ENCODE measurements at places on chromosomes 3 and 15.
A peak's percentile ranks its signal among the peaks of the same experiment; 100 is the strongest.

GRCh38 chr3:183378951-183379350 lies 49.5 kb downstream of the MCF2L2 start:
- no peak for DNase-seq

- no peak for DNase-seq
Measured at GRCh38 chr15:71079208-71080044, 35.8 kb upstream of the THSD4 start.

DNA sequence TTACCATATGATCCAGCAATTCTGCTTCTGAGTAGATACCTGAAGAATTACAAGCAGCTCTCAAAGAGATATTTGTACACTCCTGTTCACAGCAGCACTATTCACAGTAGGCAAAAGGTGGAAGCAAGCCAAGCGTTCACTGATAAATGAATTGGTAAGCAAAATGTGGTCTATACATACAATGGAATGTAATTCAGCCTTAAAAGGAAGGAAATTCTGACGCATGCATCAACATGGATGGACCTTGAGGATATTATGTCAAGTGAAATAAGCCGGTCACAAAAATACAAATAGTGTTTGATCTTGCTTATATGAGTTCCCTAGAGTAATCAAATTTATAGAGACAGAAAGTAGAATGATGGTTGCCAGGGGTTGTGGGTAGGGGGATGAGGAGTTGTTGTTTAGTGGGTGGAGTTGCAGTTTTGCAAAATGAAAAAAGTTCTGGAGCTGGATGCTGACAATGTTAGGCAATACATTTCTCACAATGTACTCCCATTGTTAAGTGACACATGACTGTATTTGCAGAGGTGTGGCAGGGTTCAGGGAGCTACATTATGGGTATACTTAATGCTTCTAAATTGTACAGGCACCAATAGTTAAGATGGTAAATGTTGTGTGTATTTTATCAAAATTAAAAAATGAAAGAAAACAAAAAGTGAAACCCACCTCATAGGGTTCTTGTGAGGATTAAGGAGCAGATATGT lies 26.7 kb downstream of the SLC6A1 start:
- DNase-seq, result no peak

- DNase-seq, result no peak
Measured at GRCh38 chr3:107810171-107811071, 280.4 kb downstream of the CD47 start.

GRCh38 chr3:15273227-15273626 lies 59.2 kb downstream of the SH3BP5 start:
- DNase-seq, result no peak

DNA sequence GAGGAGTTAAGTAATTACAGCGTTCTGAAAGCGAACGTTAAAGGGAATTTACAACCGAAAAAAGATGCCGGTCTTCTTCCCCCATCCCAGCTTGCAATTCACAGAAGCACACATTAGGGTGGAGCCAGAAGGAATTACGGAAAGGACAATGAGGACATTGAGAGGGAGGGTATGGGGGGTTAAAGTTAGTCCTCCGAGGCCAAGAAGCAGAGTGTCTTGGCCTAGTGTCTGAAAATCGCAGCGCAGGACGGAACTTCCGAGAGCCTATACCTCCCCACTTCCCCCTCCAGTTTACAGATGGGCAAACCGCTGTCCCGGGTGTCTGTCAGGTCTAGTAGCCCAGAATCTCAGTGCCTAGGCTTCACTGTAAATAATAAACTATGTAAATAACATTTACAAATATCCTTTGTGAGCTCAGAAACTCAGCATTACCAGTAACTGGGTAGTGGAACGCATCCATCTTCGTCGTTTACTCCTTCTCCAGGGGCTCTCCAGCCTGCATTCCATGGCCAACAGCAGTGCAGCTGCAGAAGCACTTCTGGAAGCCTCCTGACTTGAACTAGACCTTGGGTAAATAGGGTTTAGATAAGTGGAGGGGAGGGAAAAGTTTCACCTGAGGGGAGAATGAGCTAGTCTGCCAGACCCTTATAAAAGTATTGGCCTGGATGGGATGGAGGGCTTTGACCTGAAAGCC lies 922 bp downstream of the ADPRH start:
- DNase-seq, result peak; percentile 11

- DNase-seq, result no peak
Measured at GRCh38 chr3:150348500-150348899, 59.6 kb upstream of the TSC22D2 start.

GRCh38 chr3:37707428-37708372 lies 154.0 kb upstream of the CTDSPL start:
- no peak for DNase-seq

DNA sequence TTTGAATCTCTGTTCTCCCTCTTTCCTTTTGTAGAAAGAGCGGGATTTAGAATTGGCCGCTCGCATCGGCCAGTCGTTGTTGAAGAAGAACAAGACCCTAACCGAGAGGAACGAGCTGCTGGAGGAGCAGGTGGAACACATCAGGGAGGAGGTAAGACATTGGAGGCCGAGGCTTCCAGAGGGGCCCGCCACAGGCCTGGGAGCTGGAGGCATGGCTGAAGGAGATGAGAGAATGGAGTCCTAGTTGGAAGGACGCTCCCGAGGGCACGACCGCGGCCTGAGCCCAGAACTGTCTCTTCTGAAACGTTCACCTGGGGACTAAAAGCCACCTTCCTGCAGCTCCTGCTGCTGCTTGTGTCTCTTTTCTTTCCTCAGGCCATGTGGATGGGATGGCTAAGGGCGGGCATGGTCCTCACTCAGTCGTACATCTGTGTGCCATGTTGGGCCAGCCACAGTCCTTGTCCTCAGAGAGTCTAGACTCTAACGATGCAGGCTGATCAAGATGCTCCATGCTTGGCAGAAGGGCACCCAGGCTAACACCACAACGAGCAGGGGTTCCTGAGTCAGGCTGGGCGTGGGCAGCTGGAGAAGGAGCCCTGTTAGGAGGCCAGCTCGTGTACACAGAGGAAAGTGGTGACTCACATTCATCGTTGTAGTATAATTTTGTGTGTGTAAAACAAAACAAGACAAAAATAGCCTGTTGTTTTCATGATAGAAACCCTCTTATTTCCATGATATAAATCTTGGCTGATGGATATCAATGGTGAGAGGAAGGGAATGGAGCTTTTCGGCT lies 81.1 kb downstream of the CCK start:
- DNase-seq, result no peak

DNA sequence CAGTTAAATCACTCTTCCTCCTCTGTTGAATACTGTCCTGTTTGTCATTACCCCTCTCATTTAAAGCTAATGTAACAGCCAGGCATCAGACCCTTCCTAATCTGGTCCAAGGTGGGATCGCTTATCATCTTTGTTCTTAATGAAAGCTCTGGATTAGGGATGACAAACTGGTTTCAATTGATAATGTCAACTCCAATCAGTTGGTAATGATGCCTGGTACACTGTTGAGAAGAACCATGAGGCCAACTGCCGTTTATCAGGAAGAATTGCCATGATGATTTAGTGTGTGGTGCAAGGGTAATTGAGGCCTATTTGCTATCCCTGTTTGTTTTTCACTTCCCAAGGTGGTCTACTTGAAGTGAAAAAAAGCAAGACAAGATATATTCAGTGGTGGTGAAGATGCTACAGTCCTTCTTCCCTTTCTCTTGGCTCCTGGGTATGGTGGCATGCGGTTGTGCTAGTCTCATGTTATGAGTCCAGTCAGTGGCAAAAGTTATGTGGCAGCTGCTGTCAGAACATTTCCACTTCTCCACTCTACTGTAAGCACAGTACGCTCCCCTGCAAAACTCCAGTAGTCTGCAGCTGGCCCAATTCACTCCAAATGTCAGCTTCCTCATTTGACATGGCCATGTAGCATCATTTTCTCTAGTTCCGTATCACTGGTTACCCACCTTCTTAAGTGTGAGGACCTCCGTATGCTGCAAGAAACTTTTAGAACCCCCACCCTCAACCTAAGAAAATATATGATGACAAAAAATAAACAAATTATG lies 72.5 kb downstream of the MORC1 start:
- DNase-seq, result no peak
